Thyroid gland (tissue), 4 donors: ENCODE measurements at places on chromosomes 7 and 10.

GRCh38 chr10:119448628-119449584, 93.6 kb downstream of the RGS10 start:
- H3K27ac ChIP-seq: peak overlapping the region; percentile 33
- no peak for DNase-seq
- H3K36me3 ChIP-seq: no peaks in the 10 kb centered on the region
- H3K4me1 ChIP-seq: no peaks in the 10 kb centered on the region
- no peaks in the 10 kb centered on the region for H3K27me3 ChIP-seq
- no peak overlapping the region for H3K4me3 ChIP-seq

- H3K27ac ChIP-seq: no peak overlapping the region
- H3K27me3 ChIP-seq: no peaks in the 10 kb centered on the region
- no peaks in the 10 kb centered on the region for H3K36me3 ChIP-seq
Observed at GRCh38 chr10:59611048-59611447, 98.6 kb downstream of the SLC16A9 start.

GRCh38 chr7:150898475-150899011, 46.2 kb downstream of the AOC1 start:
- no peaks in the 10 kb centered on the region for H3K36me3 ChIP-seq
- no peak overlapping the region for H3K27ac ChIP-seq
- no peaks in the 10 kb centered on the region for H3K27me3 ChIP-seq
- peak; percentile 78 for DNase-seq
- H3K4me3 ChIP-seq: no peak overlapping the region

DNA sequence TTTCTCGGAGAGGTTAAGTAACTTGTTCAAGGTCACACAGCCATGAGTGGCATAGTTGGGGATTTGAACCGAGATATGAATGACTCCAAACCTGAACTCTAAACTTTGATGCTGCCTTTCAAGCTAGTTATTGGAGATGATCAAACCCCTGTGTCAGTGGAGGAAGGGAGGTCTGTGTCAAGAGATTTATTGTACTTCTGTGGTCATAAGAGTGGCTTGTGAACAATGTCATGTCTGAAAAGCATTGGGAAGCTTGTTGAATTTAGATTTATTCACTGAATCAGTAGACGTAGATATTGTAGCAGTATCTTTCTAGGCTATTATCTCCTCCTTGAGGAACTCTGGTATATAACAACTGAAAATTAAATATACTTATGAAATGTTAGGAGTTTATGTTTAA, 27.3 kb downstream of the SNX10 start:
- no peak overlapping the region for H3K4me3 ChIP-seq
- no peak for DNase-seq
- no peaks in the 10 kb centered on the region for H3K4me1 ChIP-seq
- no peaks in the 10 kb centered on the region for H3K27me3 ChIP-seq

DNA sequence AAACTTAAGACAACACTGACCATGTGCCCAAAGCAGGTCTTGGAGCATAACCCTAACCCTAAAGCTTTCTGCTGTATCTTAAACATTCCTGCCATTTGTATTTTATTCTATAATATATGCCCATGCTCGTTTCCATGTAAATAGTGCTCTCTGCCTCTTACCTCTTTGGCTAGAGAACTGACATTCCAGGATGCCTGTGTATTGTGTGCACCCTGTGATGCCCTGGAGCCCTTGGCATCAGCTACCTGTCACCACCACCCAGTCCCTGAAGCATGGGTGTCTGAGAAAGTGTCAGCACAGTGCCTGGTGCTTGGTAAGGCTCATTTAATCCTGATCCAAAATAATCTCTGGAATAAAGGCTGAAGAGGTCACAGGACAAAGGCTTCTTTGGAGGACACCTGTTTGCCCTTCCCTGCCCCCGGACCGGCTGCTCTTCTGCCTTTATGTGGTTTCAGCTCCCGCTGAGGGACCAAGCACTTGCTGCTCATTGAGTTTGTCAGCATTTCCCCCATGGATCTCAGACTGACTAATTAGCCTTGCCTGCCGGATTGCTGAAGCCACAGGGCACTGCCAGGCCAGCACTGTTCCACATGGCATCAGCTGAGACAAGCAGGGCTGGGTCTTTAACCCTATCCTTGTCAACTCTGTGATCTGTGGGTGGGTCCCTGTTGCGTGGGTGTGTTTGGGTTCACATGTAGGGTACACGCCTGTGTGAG, 139.1 kb upstream of the SORCS3 start:
- no peak overlapping the region for H3K27ac ChIP-seq
- DNase-seq: no peak
- no peaks in the 10 kb centered on the region for H3K4me1 ChIP-seq
- H3K4me3 ChIP-seq: no peak overlapping the region
- no peaks in the 10 kb centered on the region for H3K27me3 ChIP-seq

- no peaks in the 10 kb centered on the region for H3K4me1 ChIP-seq
- no peak for DNase-seq
- no peaks in the 10 kb centered on the region for H3K27me3 ChIP-seq
- no peaks in the 10 kb centered on the region for H3K36me3 ChIP-seq
- H3K4me3 ChIP-seq: no peak overlapping the region
- no peak overlapping the region for H3K27ac ChIP-seq
Observed at GRCh38 chr7:85776691-85777345, 590.0 kb upstream of the SEMA3D start.

DNA sequence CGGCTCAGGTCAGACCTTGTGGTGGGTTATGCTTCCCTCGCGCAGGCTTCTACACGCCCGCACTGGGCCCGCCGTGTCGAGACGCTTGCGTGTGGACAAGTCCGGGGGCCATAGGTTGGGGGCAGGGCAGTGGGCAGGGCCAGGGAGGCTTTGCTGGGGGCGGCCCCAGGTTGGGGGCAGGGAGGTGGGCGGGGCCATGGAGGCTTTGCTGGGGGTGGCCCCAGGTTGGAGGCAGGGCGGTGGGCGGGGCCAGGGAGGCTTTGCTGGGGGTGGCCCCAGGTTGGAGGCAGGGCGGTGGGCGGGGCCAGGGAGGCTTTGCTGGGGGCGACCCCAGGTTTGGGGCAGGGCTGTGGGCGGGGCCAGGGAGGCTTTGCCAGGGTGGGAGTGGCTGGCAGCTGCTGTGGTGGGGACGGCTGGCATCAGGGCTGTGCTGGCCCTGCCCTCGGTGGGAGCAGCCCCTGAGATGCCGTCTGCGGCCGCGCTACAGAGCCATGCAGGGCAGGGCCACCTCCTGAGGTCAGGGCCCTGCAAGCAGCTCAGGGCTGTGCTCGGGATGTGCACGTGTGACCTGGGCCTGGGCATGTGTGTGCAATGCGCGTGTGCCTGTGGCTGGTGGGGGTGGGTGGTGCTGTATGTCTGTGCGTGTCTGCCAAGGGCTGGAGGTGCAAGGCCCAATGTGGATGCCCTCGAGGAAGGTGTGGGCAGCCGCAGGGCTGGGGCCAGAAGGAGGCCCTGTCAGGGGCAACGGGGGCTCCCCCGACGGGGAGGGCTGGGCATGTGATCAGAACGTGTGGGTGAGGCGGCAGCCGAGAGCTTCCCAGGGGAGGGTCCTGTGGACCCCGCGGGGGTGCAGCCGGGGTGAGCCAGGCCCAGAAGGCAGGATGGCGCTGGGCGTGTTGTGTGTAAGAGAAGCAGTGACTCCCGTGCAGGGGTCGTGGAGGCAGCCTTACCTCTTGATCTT, 72.5 kb upstream of the NKX6-2 start:
- H3K27me3 ChIP-seq: no peaks in the 10 kb centered on the region
- H3K27ac ChIP-seq: no peak overlapping the region
- H3K36me3 ChIP-seq: no peaks in the 10 kb centered on the region

DNA sequence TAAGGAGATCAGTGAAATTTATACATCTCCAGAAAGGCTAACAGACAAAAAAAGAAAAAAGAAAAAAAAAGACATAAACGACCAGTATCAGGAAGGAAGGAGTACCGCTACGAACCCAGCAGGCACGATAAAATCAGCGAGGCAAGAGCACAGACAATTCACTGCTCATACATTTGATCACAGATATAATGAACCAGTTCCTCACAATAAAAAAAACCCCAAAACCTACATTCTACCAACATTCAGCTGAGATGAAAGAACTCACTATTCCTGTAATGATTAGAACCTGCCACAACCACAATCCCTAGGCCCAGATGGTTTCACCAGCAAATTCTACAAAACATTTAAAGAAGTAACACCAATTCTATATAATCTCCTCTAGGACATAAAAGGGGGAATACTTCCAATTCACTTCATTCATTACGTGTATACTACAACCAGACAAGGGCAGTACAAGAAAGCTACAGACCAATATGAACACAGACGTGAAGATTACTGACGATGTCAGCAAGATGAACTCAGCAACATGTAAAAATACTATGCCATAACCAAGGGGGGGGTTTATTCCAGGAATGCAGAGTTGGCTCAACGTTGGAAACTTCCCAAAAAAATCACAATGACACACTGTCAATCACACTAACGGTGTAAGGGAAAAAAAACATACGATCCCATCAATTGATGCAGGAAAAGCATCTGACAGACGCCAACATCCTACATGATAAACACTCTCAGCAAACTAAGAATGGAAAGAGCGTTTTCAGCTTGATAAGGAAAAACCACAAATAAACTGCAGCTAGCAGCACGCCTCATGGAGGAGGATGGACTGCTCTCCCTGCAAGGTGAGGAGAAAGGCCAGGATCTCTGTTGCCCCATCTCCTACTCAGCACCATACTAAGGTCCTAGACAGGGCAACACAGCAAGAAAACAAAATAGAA, 256.2 kb downstream of the ELFN1 start:
- DNase-seq: no peak
- H3K4me3 ChIP-seq: no peak overlapping the region
- H3K4me1 ChIP-seq: no peaks in the 10 kb centered on the region
- H3K27me3 ChIP-seq: no peaks in the 10 kb centered on the region

- no peak overlapping the region for H3K27ac ChIP-seq
- H3K4me1 ChIP-seq: peaks cover 10% of the 10 kb centered on the region
- DNase-seq: no peak
- no peaks in the 10 kb centered on the region for H3K27me3 ChIP-seq
- H3K4me3 ChIP-seq: no peak overlapping the region
Observed at GRCh38 chr7:44150466-44150832, 9.3 kb upstream of the MYL7 start.

DNA sequence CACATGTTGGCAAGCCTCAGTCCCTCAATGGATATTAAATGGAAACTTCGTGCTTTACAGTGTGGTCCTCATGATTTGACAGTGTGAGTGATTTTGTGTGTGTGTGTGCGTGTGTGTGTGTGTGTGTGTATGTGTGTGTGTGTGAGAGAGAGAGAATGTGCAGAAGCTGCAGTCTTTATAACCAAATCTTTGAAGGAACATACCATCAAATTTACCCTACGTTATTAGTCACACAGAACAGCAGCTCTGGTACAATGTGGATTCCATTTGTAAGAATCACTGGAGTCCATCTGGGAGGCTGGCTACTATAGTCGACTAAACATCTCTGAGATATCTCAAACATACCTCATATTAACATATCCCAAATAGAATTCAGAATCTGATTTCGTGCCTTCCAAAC, 928.0 kb upstream of the POT1 start:
- H3K27ac ChIP-seq: no peak overlapping the region
- no peak for DNase-seq
- no peak overlapping the region for H3K4me3 ChIP-seq
- no peaks in the 10 kb centered on the region for H3K4me1 ChIP-seq

DNA sequence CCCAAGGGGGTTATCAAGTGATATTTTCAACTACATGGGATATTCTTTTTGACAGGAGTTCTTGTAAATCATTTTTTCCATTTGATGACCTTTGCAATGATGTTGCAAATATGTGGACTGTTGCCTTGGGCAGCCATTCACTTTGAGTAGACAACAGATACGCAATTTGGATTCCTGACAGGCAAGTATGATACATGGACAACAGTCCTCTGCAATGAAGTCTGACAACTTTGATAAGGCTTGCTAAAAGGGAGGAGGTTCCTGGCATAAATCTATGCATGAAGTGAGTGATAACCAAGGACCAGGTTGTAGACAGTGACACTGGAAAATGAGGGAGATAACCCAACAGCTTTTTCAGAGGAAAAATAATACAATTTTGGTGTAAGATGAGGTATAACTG, 17.7 kb downstream of the LRRD1 start:
- H3K27ac ChIP-seq: no peak overlapping the region
- H3K27me3 ChIP-seq: no peaks in the 10 kb centered on the region
- H3K4me1 ChIP-seq: no peaks in the 10 kb centered on the region
- H3K4me3 ChIP-seq: no peak overlapping the region
- H3K36me3 ChIP-seq: no peaks in the 10 kb centered on the region

DNA sequence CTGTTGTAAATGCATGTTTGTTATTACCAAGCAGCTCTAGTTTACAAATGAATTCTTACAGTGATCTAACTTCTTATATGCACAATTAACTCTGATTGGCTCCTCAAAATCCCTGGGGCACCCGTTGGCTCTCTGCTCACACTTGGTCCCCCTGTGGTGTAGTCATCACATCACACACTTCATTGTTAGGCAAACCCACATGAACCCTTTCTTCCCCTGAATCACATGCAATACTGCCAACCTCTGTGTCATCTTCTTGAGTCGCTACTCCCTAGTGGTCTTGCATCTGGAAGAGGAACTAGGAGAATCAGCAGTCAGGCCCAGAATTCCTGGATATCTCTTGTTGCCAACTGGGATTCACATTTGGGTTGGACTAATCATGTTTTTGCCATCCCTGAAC, 73.1 kb downstream of the CD36 start:
- H3K27me3 ChIP-seq: no peaks in the 10 kb centered on the region
- no peak overlapping the region for H3K4me3 ChIP-seq
- H3K4me1 ChIP-seq: no peaks in the 10 kb centered on the region
- DNase-seq: no peak
- no peak overlapping the region for H3K27ac ChIP-seq

GRCh38 chr7:40909346-40909980, 774.7 kb downstream of the SUGCT start:
- H3K27me3 ChIP-seq: no peaks in the 10 kb centered on the region
- no peak overlapping the region for H3K27ac ChIP-seq
- H3K4me3 ChIP-seq: no peak overlapping the region
- DNase-seq: no peak
- H3K4me1 ChIP-seq: no peaks in the 10 kb centered on the region

DNA sequence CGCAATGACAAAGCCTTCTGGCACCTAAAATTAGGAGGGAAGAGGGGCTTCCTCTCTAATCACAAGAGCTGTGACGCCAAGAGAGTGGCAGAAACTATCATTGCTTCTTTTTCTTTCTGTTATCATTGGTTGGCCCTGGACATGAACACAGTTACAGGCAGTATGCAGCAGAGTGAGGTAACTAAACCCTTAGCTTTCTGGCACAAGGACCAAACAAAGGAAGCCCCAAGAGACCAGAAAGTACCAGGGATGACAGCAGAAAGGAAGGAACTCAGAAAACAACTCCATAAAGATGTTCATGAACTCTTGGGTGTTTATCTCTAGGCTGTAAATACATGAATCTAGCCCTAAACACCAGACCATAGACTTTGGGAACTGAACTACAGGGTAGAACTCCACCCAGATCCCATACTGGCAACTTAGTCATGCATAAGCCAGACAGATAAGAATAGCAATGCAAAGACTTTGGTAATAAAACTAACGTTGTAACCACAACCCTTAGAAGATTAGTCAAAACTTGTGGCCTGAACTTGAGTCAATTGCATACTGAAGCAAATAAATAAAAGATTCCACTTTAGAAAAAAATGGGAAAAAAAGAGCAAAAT, 195.7 kb upstream of the PTN start:
- H3K4me1 ChIP-seq: no peaks in the 10 kb centered on the region
- no peak overlapping the region for H3K27ac ChIP-seq
- no peaks in the 10 kb centered on the region for H3K36me3 ChIP-seq
- no peak overlapping the region for H3K4me3 ChIP-seq

- peak overlapping the region; percentile 84 for H3K27ac ChIP-seq
- H3K36me3 ChIP-seq: no peaks in the 10 kb centered on the region
- H3K27me3 ChIP-seq: no peaks in the 10 kb centered on the region
- H3K4me3 ChIP-seq: no peak overlapping the region
- DNase-seq: no peak
Observed at GRCh38 chr7:47577321-47577919, 4.5 kb downstream of the TNS3 start.
